ENCODE measurements at places on chromosomes 5 and 9.

DNA sequence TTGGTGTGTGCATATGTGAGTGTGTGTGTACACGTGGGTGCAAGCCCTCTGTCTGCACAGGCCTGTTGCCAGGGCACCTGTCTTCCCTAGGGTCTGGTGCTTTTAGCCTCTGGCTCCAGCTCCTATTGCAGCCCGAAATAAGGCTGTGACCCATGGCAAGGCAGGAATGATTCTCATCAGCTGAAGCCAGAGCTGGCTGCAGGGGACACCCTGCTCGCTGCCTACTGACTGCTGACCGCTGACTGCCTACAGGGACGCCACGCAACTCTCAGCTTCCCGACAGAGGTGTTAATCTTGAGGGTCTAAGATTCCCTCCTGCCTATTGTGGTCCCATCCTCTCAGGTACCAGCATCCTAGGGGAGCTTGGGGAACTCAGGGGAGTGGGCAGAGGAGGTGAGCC, at the start of gene MYOZ3:
MYOZ3 (plus strand) TSS at position 166 of the 400 bp plus-strand sequence. CDS start 1,691 bp downstream, outside the sequence.
- DNase-seq = no peak

DNA sequence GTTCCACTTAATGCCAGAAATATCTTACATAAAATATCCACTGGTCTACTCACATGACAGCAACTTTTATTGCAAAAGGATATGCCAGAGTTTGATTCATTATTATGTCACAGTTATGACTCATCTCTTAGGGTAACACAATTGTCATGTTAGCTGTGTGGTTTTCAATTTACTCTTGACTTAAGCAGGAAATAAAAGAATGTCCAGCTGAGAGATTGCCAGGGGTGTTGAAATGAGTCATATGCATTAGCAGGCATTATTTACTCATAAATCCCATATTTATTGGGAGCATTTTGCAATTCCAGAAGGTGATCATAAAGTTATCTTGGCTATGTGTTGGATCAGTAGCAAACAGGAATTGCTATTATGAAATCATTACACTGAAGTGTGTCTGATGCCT, 1164.6 kb upstream of the CDH18 start:
- no peak for DNase-seq

DNA sequence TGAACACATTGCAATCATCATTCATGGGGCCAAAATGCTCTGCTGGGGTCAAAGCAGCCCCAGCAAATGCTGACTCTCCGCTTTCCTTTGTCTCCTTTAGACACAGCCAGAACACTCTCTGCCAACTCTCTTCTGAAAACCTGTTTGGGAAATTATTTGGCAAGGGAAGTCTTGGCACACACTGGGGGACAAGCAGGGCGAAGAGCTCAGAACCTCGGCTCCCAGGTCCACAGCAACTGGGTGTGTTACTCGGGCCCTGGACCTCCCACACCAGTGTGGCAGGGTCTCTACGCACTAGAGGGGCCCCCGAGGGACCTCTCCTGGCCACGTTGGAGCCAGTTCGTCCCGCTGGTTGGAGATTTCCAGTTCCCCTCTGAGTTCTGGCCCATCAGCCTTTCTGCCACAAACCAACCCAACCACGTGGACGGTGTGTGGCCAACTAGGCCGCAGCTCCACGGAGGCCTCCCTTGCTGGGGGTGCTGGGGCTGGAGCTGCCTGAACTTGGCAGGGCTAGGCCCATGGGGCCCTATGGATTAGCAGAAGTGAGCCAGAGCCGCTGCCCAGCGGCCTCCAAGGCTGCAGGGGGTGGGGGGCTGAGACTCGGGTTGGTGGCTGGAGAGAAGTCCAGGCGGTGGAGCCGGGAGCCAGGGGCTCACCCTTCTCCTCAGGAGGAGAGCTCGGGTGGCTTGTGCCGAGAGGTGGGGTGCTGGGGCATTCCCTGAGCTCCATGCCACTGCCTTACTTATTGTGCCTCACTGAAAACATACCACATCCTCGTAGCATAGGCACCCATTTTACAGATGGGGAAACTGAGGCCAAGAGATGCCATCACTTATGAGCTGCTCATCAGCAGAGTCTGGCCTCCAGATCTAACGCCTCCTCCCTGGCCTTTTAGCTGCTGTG, 46.8 kb upstream of the RNU6ATAC start:
- no peak for DNase-seq

DNA sequence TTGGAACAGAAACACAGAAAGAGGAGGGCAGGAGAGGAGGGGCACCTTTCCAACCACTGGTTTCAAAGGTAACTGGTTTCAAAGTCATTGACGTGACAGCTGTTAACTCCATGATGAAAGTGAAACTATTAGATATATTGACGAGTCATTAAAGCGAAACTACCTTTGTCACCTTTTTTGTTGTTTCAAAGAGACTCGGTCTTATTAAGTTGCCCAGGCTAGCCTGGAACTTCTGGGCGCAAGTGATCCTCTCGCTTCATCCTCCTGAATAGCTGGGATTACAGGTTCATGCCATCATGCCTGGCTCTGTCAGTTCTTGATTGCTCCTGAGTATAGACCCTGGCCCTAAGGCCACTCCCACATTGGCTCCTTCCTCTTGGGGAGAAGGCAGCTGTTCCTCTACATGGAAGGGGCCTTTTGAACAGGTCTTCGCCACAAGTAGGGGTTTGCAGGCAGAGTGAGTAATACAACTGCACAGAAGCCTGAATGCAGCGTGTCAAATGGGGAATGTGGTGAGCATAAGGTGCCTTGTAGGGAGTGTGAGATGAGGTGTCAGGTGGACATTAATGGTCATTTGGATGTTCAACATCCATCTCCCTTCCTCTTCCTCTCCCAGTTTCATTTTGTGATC, 3.4 kb upstream of the F12 start:
- DNase-seq = no peak

DNA sequence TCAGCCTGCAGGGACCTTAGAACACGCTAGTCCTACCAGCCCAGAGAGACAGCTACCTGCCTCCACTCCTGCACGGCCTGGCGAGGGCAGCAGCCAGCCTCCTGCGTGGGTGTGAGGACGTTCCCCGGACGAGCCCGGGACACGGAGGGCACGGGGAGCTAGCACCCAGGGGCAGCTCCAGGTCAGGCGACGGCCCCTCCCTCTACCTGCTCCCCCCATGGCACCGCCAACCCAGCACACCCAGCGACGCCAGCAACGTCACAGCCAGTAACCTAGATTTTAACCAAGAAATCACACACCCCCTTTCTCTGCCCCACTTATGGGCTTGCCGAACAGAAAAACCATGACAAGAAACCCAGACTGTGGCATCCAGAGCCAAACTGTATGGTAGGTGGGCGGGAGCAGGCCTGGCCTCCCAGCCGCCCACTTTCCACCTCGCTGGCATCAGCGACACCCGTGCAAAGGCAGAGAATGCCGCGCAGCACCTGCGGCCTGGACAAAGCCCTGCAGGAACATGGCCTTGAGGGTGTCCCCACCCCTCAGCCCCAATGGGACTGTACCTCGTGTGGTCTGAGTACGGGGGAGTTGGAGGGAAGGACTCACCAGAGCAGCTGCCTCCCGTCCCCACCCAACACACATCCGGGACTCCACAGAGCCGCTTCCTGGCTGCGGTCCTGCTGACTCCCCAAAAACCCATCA, 47.9 kb downstream of the NACC2 start:
- no peak for DNase-seq

DNA sequence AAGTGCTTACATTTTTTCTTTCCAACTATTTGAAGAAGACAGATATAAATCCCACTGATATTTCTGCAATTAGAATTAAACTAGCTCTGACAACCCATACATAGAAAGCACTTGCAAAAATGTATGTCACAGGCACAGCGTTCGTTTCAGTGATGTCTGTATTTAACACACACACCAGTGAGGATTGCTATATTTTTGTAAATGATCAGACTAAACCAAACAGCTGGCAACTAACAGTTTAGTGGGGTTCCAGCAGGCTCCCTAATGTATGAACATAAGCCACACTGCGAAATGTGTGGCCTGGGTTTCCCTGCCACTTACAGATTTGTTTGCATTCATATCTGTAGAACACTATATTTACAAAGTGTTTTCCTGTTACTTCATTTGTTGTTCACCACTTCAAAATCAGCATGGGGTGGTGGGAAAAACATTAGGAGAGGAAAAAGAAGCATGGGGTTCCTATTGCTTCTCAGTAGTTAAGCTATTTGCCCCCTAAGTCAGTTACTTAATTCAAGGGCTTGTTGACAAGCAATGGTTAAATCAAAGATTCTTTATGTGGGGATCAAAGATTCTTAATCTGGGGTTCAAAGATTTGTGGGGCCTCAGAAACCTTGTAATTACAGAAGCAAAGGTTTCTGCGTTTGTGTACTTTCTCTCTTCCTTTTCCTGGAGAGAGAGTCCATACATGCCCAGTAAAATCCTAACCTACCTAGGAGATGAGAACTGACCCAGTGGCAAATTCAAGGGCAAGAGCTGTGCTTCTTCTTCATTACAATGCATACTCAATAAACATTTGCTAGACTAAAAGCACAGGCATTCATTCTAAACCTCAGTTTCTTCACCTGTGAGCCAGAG, 27.1 kb downstream of the ZNF608 start:
- DNase-seq = no peak

GRCh38 chr5:71924325-71924724, 182.9 kb upstream of the MAP1B start:
- DNase-seq = no peak

DNA sequence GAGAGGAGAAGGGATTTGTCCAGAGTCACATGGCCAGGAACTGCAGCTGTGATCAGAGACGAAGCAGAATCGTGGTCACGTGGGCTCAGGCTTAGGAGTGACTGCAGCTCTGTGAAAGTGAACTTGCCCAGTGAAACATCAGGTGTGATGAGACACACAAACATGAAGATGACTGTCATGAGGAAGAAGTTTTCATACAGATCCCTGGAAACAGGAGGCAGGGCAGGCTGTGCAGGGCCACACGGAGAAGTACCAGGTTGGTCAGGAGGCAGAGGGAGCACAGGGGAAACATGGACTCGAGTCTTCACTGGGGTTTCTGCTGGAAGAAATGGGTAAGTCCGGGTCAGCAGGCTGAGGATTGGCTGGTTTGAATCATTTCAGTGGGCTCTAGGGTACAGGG, 64.1 kb downstream of the BARX1 start:
- DNase-seq = no peak

DNA sequence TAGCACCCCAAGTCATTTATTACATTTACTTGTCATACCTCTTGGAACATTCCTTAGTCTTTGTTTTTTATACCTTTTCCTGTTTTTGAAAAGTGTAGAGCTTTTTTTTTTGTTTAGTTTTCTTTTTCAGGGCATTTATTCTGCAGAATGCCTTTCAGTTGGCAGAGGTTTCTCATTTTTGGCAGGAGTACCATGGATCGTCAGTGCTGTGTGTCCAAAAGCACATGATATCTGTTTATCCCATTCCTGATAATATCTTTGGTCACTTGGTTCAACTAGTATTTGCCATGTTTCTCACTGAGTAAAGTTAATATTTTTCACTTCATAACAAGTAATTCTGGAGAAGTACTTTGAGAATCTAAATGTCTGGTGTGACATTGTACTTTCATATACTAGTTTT, 10.7 kb downstream of the OGN start:
- no peak for DNase-seq

- DNase-seq = no peak
These were observed 13.9 kb downstream of the TNIP1 start for GRCh38 chr5:151066920-151067319.

- DNase-seq = no peak
These were observed 188.4 kb downstream of the PCSK1 start for GRCh38 chr5:96244696-96245095.

DNA sequence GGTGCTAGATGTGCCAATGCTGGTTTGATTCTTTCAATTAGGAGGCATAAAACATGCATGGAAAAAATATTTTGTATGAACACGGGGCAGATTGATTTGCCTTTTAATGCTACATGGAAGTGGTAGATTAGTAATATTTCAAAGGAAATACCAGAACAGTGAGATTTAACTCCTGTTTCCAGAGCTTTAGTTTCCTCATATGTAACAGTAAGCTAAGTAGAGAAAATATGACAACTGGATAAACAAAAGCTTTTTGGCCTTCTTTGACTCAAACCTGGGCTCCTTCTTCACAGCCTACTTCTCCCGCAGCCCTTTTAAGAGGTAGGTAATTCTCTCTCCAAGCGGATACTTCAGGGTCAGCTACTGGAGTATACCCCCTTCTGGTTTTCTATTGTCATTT, 254.2 kb upstream of the TRPC7 start:
- no peak for DNase-seq

DNA sequence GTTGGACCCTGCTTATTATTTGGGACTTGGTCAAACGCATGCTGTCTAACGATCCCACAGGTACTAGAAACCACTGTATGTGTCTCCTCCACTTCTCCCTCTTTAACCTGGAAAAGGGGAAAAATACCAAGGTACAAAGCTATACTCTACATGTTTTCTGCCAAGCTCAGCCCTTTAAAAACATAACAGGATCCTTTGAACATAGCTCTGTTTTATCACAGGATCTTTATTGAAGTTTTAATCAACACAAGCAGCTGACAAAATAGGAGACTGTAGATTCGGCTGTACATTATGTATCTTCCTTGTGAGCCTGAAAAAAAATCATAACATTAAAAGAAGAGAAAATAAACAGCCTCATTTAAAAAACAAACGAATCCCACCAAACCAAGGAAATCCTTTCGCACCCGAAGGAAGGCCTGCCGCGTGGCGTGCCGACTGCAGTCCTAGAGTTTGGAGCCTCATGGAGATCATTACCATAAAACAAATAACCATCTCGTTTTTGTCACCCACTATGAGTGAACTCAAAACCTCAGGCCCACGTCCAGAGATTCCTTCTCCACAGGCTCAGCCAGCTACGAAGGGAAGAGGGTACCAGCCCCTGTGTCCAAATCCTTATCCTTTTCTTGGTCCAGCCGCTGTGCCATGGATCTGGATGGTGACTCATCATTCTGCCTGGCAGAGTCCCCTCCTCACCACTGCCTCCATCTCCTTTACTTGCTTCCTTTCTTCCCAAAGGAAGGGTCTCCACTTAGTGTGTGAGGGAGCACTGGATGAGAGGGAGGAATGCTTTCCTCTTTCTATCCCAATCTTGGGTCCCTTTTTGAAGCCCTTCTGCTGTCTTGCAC, 651.1 kb downstream of the CCDC171 start:
- DNase-seq = no peak

- no peak for DNase-seq
These were observed 474.4 kb downstream of the CDH9 start for GRCh38 chr5:26563979-26564378.

DNA sequence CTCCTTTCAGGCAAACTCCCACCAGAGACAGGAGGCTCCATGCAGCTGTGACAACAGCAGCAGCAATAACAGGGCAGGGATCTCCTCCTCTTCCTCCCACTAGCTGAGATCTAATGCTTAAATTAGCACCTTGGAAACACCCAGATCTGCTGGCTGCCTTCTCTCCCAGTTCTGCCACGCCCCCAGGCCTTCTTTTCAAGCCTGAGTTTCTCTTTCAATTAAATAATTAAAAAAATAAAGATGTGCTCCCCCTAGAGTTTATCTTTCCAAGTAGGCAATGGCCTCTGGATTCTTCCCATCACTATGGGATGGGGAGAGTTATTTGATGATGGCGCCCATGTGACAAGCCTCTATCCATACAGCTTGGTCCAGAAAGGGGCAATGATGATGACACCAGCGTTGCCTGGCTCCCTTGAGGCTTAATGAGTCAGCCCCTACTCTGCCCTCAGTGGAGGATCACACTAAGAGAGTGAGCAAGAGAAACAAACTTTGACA, 3.8 kb downstream of the FAM219A start:
- DNase-seq = no peak

- DNase-seq = no peak
These were observed 280.1 kb upstream of the PDE4D start for GRCh38 chr5:60173667-60174066.

- no peak for DNase-seq
These were observed 39.2 kb downstream of the TSTD2 start for GRCh38 chr9:97593960-97594359.

GRCh38 chr9:71909887-71910649, 925 bp downstream of the ABHD17B start:
- peak; percentile 31 for DNase-seq

All from activated naive CD4-positive, alpha-beta T cell treated with anti-CD3 and anti-CD28 coated beads, Interleukin-2, amount 50 U/mL, for 16 hours (primary cell).